ENCODE measurements at places on chromosomes 4 and X. TPM values are rescaled to one million over a fixed set of nuclear protein-coding genes. Genes with fewer than 3 reads are reported as not detected.

GRCh38 chrX:123206176-123206575, 22.1 kb downstream of the GRIA3 start:
- DNase-seq, result no peak

GRCh38 chrX:53374222-53374820, 48.1 kb downstream of the SMC1A start:
- DNase-seq, result no peak

The PTPN13 gene
- 4.5 TPM for total RNA-seq

The TAF7L gene
- total RNA-seq, result not detected

The SSX4 gene
- not detected for total RNA-seq

- DNase-seq, result no peak
Observed at GRCh38 chrX:56800307-56800706, 71.3 kb downstream of the NBDY start.

- DNase-seq, result no peak
Observed at GRCh38 chr4:146256328-146256727, 42.0 kb downstream of the REELD1 start.

- no peak for DNase-seq
Observed at GRCh38 chr4:129532573-129532972, 436.6 kb downstream of the C4orf33 start.

GRCh38 chr4:10380735-10381134, 76.5 kb downstream of the ZNF518B start:
- DNase-seq, result no peak

The SPOCK3 gene
- not detected for total RNA-seq

DNA sequence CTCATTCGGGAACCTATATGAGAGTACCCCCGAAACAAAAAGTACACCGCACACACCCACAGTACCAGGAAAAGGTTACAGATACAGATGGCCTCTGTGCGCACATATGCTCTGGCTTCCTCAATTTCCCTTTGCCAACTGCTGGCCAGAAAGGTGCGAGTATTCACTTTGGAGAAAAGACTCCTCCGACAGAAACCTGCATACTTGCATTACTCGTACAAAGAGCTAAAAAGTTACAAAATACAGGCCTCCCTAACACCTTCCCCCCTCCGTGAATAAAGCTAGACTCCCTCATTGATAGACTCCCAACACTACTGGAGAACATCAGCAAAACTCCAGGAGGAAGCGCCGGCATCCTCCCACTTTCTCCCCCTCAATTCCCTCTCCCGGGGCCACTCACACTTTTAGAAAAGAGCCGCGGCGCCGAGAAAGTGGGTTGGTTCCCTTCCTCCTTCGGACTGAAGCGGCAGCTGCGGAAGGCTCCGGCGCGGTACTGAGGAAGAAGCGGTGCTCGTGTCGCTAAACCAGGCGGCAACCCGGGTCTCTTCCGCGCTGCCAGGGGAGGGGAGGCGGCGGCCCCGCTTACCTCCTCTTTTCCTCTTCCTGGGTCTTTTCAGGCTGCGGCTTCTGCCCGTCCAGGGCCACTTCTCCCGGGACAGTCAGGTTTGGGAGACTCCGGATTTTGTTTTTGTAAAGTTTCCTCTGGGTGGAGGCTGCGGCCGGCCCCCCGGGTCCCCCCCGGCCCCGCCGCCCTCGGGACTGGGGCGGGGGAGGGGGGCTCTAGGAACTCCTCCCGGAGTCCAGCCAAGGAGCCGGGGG, 1.1 kb downstream of the FBXW7 start:
- peak; percentile 87 for DNase-seq

GRCh38 chrX:136975684-136976470, 57.9 kb downstream of the GPR101 start:
- no peak for DNase-seq

DNA sequence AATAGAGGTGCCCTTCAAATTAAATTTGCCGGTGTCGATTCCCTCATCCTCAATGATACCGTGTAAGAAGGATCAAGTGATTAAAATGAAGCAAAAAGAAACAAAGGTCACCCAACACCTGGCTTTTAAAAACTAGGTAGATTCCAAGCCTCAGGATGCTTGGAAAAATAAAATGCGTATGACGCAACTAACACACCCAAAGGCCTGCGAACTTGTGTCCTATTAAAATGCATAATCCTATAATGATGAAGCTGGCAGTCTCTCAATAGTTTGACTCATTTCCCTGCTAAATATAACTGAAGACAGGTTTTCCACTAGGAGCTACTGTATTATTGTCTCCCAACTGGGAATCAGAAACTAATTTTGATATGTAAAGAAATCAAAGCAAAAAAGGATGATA, 263.2 kb downstream of the DHX15 start:
- no peak for DNase-seq

The CETN2 gene
- total RNA-seq, result 25.1 TPM

The COQ2 gene
- total RNA-seq, result 27.3 TPM

- no peak for DNase-seq
Observed at GRCh38 chrX:114959729-114960128, 57.7 kb downstream of the IL13RA2 start.

DNA sequence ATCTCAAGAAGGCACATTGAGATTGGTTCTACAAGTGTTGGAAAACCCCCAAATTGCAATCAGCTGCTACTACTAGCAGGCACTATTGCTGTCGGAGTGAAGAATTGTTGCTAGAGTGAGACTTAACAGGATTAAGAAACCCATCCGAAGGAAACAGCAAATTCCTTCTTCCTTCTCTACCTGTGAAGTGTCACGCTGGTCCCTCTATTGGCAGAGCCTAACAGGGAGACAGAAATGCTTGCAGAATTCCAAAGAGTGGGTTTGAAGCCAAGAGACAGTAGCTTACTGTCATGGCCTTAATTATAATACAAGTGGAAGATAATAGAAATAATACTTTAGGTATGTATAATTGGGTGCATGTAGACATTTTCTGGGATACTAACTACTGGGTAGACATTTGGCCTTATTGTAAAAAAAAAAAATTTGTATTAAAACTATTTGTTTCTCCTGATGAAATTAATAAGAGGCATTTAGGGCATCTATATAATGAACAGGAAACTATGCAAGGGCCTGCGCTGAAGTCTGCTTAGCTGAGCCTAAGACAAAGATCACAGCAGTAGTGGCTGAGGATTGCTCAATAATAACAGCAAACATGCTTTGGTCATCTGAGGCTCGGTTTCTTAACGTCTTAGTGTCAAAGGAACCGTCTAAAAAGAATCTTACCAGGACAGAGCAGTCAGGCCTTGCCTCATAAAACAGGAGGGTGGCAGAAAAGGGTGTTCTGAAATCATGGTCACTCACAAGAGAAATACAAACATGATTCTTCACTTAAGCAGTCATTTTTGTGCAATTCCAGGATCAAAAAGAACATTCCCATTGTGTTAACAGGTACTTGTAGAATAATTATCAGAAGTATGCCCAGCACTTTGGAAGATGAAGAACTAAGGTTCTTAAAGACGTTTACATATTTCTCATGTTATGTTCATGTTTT, 40.8 kb downstream of the FAM241A start:
- no peak for DNase-seq

The VCX2 gene
- not detected for total RNA-seq

The GAGE2A gene
- not detected for total RNA-seq

- peak; percentile 74 for DNase-seq
Observed at GRCh38 chr4:112523008-112523721, 7.2 kb upstream of the NEUROG2 start.

The TMEM150C gene
- 19.6 TPM for total RNA-seq

DNA sequence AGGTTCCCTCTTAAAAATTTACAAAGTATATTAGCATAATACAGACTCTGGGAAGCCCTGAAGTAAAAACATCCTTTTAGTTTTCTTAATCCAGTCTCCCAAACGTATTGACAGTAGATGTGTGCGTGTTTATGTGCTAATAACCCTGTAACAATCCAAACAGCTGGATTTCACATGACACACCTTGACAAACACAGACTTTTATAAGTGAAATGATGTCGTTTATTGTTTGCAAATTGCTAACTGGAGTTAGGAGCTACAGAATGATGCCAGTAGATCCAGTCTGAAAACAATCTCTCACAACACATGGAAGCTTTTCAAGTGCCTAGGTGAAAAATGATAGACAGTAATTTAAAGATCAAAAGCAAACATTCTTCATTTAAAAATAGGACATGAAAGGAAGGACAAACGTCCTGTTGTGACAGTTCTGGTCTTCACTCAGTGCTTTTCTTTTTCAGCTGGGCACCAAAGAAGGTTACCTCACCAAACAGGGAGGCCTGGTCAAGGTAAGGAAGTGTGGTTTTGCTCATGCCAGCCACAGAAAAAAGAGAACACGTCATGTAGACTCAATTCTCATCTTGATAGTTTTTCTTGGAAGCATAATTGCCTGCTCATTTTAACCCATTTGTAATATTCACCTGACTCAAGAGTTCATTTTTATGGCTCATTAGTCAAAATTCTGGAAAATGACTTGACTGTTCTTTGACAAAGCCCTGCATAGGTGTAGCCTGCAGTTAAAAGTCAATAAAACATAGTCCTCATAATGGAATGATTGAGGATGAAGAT, 32.9 kb downstream of the LAMTOR3 start:
- no peak for DNase-seq

The ARAP2 gene
- 2.8 TPM for total RNA-seq

The PRSS12 gene
- total RNA-seq, result not detected

GRCh38 chr4:25401066-25401465, 24.0 kb downstream of the ANAPC4 start:
- DNase-seq, result no peak

DNA sequence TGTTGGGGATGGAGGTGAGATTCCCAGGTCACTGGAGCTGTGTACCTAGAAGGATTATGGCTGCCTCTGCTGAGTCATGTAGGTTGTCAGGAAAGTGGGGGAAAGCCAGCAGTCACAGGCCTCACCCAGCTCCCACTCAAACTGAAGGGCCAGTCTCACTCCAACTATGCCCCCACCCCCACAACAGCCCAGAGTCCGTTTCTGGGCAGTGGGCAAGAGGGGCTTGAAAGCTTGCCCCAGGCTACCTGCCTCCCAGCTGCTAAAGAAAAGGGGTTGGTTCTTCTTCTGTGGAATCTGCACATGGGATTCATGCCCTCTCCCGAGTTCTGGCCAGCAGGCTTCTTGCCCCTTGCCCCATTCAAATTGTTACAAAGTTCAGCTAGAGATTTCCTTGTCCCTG, 116.0 kb upstream of the PGRMC2 start:
- no peak for DNase-seq

- DNase-seq, result no peak
Observed at GRCh38 chrX:68632491-68632890, 15.0 kb upstream of the STARD8 start.

The ANOS1 gene
- 4.9 TPM for total RNA-seq

DNA sequence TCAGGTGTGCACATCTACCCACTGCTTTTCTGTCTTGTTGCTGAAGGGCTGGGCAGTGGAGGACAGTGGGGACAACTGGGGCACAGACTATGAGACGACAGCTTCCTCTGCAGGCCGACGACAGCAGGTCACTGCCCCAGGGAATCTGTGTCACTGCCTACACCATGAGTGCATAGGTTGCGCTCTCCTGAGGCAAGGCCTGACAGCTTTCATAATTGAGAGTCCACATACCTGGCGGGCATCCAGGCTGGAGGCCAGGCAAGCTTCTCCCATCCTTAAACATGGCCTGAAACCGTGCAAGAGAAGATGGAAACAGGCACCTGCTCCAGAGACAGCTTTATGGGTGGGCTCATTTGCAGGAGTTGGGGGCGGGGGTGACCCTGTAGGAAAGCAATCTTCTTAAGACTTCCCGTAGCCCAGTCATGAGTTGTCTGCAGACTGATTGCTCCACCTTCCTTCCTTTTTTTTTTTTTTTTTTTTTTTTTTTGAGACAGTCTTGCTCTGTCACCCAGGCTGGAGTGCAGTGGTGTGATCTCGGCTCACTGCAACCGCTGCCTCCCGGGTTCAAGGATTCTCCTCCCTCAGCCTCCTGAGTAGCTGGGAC, 2.9 kb downstream of the ANOS1 start:
- DNase-seq, result no peak

GRCh38 chr4:145486603-145487002, 5.0 kb downstream of the SMAD1 start:
- DNase-seq, result no peak

The PF4V1 gene
- not detected for total RNA-seq

DNA sequence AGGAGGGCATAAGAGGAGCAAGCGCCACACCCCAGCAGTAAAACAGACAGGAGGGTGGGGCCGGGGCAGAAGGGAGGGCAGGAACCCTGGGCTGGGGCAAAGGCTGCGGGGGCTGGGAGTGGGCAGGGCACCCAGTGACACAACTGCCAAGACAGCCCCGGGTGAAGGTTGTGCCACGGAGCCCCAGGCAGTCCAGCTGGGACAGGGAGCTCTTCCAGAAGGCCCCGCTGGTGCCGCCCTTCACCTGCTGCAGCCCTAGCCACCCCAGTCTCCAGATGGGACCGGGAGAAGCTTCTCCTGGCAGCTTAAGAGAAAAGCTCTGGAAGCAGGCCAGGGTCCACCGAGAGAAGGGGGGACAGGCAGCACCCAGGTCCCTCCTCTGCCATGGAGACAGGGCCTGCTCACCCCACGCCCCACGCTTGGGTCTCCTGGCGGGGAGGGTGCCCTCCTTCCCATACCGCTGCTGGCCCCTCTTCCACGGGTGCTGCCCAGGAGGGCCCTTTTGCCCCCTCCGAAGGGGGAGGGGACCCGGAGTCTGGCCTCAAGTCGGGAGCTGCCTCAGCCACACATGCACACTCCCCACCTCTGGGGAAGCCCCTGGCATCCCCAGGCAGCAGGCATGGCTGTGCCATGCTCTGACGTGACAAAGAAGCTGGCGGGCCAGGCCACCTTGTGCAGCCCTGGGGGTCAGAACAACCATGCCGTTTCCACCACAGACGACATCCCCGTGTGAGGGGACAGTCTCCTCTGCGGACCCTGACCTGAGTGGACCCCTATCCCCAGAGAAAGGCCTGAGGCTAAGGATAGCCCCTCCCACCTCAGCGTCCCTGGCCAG, 1.5 kb downstream of the DGKQ start:
- peak; percentile 63 for DNase-seq

DNA sequence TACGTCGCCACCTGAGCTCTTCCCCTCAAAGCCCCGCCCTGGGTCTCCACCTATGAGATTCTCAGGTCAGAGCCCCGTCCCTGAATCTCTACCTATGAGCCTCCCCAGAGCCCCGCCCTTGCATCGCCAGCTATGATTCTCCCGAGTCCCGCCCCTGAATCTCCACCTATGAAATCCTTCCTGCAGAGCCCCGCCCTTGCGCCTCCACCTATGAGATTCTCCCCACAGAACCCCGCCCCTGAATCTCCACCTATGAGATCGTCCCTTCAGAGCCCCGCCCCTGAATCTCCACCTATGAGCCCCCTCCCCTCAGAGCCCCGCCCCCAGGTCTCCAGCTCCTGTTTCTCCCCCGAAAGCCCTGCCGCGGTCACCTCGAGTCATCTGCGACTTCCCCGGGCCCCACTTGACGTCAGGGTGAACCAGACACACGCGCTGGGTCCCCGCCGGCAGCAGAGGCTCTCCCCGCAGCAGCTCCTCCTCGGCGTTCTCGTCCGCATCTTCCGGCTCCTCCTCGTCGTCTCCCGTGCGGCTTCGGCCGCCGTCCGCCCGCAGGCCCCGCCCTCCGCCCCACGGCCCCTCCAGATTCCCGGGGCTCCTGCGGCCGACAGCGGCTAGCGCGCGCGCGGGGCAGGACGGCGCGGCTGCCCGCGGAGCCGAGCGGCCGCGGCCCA, 393 bp downstream of the GTPBP6 start:
- DNase-seq, result peak; percentile 98

The SPON2 gene
- 22.6 TPM for total RNA-seq

All from Right ventricle myocardium inferior (tissue), 1 donor.